ENCODE measurements at places on chromosomes 16 and 17.
A peak's percentile ranks its signal among the peaks of the same experiment; 100 is the strongest.

GRCh38 chr17:16447676-16448075 lies 32.3 kb downstream of the TRPV2 start:
- no peak for DNase-seq

- no peak for DNase-seq
Observed at GRCh38 chr16:71771571-71771970, 37.1 kb downstream of the AP1G1 start.

DNA sequence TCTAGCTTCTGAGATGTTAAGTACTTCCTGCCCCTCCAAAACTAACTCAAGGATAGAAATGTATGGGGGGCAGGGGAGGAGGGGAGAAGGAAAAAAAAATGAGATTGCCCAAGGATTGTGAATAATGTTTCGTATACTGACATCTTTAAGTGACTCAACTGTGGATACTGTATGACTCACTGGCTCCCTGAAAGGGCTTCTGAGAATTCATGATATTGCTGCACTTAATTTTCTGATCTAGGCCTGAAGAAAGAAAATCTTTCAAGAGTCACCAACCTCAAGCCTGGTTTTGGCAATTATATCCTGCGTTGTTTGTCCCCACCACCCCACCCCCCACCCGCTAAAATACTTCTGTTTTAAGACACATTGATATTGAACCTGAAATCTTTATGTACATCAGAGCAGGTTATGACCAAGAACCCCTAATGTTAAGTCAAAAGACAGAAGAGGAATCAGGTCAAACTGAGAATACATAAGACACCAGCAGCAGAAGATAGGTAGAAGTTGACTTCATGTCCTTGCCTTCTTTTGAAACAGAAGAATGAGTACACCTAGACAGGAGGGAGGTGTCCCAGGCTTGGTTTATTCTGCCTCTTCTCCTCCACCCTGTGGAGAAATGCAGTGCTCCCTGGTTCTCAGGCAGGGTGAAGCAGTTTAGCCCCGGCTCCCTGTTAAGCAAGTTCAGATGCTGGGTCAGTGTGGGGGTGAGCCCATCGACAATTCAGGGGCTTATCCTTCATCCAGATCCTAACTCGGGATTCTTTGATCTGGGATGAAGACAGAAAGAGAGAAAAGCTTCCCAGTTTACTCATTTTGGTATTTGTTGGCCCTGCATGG lies 3.3 kb upstream of the FBXL20 start:
- DNase-seq = peak; percentile 25

DNA sequence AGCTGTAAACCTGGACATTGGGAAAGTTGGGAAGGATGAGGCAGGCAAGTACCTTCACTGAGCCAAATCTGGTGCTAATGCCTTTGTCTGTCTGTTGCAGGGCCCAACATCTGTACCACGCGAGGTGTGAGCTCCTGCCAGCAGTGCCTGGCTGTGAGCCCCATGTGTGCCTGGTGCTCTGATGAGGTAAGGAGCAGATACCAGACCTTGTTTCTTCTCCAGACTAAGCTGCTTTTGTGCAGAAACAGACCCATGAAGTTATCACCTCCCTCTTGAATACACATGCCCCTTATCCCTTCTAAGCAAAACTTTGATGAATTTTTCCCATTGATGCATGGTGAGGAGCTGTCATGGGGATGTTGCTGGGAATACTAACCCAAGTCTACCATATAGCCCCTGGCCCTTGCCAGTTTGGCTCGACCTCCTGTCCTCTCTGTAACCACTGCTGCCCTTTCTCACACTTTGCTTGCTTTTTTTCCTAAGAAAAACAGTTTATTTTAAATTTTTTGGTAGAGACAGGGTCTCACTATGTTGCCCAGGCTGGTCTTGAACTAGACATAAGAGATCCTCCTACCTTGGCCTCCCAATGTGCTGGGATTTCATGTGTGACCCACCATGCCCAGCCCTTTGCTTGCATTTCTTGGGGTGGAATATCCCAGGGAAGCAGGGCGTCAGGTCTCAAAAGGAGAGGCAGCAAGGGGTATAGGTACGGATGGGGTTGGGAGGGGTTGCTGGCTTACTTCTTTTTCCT lies 20.9 kb downstream of the ITGB3 start:
- DNase-seq = no peak

DNA sequence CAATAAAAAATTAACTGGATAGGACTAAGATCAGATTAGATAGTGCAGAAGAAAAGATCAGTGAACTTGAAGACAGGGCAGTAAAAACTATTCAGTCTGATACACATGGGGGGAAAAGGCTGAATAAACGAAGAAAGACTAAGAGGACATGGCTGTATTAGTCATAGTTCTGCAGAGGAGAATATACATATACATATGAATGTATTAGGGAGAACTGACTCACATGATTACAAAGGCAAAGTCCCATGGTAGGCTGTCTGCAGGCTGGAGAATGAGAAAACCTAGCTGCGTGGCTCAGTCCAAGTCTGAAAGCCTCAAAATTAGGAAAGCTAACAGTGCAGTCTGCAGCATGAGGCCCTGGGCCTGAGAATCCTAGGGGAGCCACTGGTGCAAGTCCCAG lies 98.2 kb upstream of the GNAO1 start:
- no peak for DNase-seq

- DNase-seq = no peak
Observed at GRCh38 chr16:88955906-88956305, 21.1 kb downstream of the CBFA2T3 start.

- no peak for DNase-seq
Observed at GRCh38 chr17:37713624-37714023, 31.2 kb downstream of the HNF1B start.

- DNase-seq = peak; percentile 60
Observed at GRCh38 chr16:77211880-77212740, 12.9 kb downstream of the SYCE1L start.

- DNase-seq = no peak
Observed at GRCh38 chr16:16158741-16159374, 64.4 kb downstream of the ABCC6 start.

DNA sequence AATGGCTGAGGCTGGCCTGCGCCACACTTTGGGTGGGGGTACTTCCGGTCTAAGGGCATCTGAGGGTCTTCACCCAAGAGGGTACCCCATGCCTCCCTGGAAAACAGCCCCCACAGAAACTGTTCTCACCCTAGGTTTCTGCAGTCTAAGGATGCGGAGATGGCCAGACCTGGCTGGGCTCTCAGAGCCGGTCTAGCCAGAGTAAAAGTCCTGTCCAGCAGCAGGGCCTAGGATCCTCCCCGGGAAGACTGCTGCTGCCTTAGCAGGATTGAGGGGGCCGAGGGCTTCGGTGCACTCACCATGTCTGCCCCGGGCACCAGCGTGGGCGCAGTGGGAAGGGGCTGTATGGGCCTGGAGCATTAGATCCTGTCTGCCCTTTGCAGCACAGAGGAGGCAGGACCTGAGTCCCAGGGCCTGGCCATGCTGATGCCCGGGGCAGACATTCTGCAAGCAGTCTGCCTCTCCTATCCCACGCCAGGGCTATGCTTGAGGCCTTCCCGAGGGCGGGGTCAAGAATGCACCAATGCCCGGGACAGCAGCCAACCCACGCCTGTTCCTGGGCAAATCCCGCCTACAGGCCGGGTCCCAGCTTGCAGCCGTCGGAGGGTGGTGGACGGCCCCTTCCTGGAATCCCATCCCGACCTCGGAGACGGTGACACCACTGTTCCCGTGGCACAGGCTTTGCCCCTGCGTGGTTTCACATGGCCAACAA lies 54.7 kb downstream of the CBFA2T3 start:
- no peak for DNase-seq

- no peak for DNase-seq
Observed at GRCh38 chr16:84223456-84223855, 16.4 kb downstream of the KCNG4 start.

GRCh38 chr17:42409523-42410318 lies 13.3 kb downstream of the CAVIN1 start:
- DNase-seq = no peak

Data from activated T-cell treated with anti-CD3 and anti-CD28 coated beads for 24 hours (primary cell).